Muscle of leg (tissue), 16 donors: ENCODE measurements at places on chromosomes 7 and 10.

DNA sequence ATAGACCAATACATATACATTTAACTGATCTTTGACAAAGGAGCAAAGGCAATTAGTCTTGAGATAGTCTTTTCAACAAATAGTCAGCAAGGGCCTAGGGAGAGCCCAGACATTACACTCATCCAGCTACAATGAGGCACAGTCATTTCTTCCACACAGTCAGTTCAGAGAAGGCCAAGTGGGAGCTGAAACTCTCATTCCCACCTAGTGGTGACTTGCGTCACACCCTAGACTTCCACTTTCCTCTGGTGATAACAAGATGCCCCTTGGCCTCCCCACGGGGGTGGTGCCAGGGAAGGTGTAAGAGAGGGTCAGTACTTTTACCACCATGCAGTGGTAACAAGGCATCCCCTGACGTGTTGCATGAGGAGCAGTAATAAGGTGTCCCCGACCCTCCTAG is 8.0 kb downstream of the FRMPD2 start:
- no peak for DNase-seq
- no peaks in the 10 kb centered on the region for H3K36me3 ChIP-seq
- H3K27me3 ChIP-seq, result no peaks in the 10 kb centered on the region
- no peak overlapping the region for H3K4me3 ChIP-seq

DNA sequence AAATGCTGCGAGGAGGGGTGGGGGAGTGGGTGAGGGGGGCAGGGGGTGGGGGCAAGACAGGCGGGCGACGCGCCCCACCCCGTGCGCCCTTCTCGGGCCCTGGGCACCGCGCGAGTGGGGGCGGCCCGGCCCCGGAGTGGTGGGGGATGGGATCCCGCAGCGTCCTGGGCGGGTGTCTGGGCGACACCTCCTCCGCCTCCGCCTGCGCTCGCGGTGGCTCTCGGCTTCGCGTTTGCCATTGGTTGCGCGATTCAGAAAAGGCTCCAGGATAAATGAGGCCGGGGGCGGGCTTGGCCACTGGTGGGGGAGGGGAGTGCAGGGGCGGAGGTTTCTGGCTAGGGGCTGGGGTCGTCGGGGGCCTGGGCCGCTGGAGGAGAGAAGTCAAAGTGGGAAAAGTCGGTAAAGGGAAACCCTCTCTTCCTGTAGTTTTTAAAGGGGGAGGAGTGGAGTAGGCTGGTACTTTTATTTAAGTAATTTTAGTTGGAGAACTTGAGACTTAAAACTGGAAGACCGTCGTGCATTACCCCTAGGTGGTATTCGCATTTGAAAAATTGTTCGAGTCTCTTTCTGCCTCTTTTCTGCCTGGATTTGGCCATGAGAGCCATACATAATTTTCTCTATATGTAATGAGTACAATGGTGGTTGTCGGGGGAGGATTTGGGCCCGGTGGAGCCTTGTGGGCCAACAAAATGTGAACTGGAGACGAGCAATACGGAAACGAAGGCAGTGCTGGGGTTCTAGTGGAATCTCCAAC is 992 bp upstream of the IGF2BP3 start:
- peak overlapping the region; percentile 98 for H3K27ac ChIP-seq
- H3K4me3 ChIP-seq, result peak overlapping the region; percentile 84
- H3K36me3 ChIP-seq, result no peaks in the 10 kb centered on the region
- H3K27me3 ChIP-seq, result peaks cover 5% of the 10 kb centered on the region

- no peak for DNase-seq
- H3K27ac ChIP-seq, result no peak overlapping the region
- H3K36me3 ChIP-seq, result peaks cover 41% of the 10 kb centered on the region
- H3K4me1 ChIP-seq, result peaks cover 15% of the 10 kb centered on the region
Observed at GRCh38 chr10:75021379-75022249, 89.8 kb upstream of the SAMD8 start.

GRCh38 chr7:157922576-157922975 is 585.8 kb downstream of the DNAJB6 start:
- DNase-seq, result no peak
- no peak overlapping the region for H3K4me3 ChIP-seq
- H3K27ac ChIP-seq, result no peak overlapping the region
- no peaks in the 10 kb centered on the region for H3K4me1 ChIP-seq

- no peak for DNase-seq
- no peaks in the 10 kb centered on the region for H3K4me1 ChIP-seq
- no peaks in the 10 kb centered on the region for H3K36me3 ChIP-seq
- no peak overlapping the region for H3K4me3 ChIP-seq
Observed at GRCh38 chr7:18407385-18407784, 88.2 kb upstream of the HDAC9 start.

- no peak overlapping the region for H3K27ac ChIP-seq
- DNase-seq, result peak; percentile 35
- H3K4me1 ChIP-seq, result peaks cover 5% of the 10 kb centered on the region
- H3K36me3 ChIP-seq, result peaks cover 2% of the 10 kb centered on the region
- no peak overlapping the region for H3K4me3 ChIP-seq
- H3K27me3 ChIP-seq, result no peaks in the 10 kb centered on the region
Observed at GRCh38 chr7:134787064-134787463, 7.6 kb downstream of the CALD1 start.

- H3K4me1 ChIP-seq, result peaks cover 25% of the 10 kb centered on the region
- H3K36me3 ChIP-seq, result peaks cover 45% of the 10 kb centered on the region
- no peaks in the 10 kb centered on the region for H3K27me3 ChIP-seq
- H3K4me3 ChIP-seq, result no peak overlapping the region
Observed at GRCh38 chr7:2597273-2597640, 34.5 kb upstream of the TTYH3 start.

- H3K4me1 ChIP-seq, result no peaks in the 10 kb centered on the region
- peak; percentile 53 for DNase-seq
- H3K27me3 ChIP-seq, result peaks cover 12% of the 10 kb centered on the region
- no peak overlapping the region for H3K4me3 ChIP-seq
- H3K27ac ChIP-seq, result no peak overlapping the region
Observed at GRCh38 chr7:106050746-106051117, 61.4 kb downstream of the SYPL1 start.

DNA sequence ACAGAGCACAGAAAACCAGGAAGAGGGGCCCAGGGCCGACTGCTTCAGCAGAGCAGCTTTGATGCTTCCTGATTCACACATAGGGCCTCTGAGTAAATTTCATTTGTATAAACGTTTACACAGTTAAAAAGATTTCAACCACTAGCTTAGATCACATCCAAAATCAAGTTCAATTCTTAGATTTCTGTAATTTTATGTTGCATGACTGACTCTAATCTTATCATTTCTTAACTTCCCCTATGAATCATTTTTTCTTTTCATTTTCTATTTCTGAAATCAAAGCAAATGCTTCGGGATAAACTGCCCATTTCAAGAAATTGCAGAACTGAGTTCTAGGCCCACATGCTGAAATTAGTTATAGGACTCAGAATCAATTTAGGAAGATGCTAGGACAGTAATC is 224.7 kb downstream of the INHBA start:
- H3K36me3 ChIP-seq, result no peaks in the 10 kb centered on the region
- no peak overlapping the region for H3K4me3 ChIP-seq
- H3K27me3 ChIP-seq, result no peaks in the 10 kb centered on the region
- no peak overlapping the region for H3K27ac ChIP-seq
- DNase-seq, result no peak

GRCh38 chr7:77262316-77262715 is 62.7 kb upstream of the FGL2 start:
- no peaks in the 10 kb centered on the region for H3K4me1 ChIP-seq
- H3K27me3 ChIP-seq, result no peaks in the 10 kb centered on the region
- no peak for DNase-seq
- H3K27ac ChIP-seq, result no peak overlapping the region
- no peak overlapping the region for H3K4me3 ChIP-seq

DNA sequence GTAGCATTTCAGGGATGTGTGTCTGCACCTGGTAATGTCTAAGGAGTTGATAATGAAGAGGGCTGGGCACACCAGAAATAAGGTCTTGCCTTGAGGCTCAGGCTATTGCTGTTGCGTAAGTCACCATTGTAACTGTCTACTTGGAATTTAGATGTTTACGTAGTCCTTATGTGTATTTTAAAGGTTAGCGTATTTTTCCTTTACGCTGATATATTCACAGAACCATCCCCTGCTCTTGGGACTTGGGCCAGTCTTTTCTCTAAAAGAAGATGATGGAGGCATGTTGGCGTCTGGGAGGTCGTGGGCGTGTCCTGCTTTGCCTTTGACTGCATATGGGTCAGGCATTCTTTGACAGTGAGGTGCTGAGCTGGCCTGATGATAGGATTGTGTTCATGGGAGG is 14.7 kb downstream of the WDR37 start:
- no peak overlapping the region for H3K27ac ChIP-seq
- no peak for DNase-seq
- no peaks in the 10 kb centered on the region for H3K27me3 ChIP-seq
- H3K4me1 ChIP-seq, result no peaks in the 10 kb centered on the region
- peaks cover 11% of the 10 kb centered on the region for H3K36me3 ChIP-seq
- no peak overlapping the region for H3K4me3 ChIP-seq

DNA sequence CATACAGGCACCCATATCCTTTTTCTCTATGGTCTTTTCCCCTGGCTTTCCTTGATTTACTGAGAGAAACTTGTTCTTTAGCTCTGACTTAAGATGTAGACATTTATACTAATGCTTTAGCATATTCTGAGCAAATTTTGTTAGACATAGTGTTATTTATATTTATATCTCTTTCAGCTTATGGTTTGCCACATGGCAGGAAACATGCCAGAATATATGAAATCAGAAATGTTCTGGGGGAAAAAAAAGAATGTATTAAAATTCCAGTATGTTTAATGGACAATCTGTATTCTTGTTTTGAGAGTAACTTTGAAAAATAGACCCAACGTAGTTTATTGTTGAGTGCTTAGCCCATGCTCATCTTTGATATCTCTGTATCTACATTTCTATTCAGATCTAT is 10.1 kb upstream of the GGCT start:
- no peaks in the 10 kb centered on the region for H3K36me3 ChIP-seq
- no peak overlapping the region for H3K27ac ChIP-seq
- DNase-seq, result no peak
- no peaks in the 10 kb centered on the region for H3K27me3 ChIP-seq
- no peak overlapping the region for H3K4me3 ChIP-seq

DNA sequence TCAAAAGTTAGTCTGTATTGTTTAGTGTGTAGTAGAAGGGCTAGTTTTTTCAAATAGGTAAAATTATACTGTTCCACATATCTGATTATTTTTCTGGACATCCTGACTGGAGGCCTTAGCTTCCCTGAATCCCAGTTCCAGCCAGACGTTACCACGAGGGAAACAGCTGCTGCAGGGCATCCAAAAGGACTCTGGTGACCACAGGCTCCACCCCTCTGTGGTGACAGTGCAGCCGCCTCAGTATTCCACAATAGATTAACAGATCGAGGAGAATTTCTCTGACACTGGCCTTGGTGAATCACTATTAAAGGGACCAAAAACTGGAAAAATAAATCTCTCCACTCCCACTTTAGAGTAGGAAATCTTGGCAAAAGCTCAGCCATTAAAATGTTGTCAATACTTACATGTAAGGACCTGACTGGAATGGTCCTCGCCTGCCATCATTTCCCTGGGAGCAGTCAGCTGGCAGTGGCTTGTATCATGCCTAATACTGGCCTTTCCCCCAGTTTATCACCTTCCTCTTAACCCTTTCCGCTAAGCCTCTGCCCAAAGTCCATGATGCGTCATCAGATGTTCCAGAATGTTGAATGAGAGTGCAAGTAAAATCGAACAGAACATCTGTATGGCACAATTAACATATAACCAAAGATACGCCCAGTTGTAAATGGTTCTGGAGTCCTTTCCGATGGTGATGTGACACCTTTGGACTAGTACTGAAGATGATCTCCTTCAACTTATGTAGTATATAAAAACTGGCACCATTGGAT is 31.6 kb downstream of the ENO4 start:
- no peak overlapping the region for H3K4me3 ChIP-seq
- no peak overlapping the region for H3K27ac ChIP-seq
- H3K4me1 ChIP-seq, result no peaks in the 10 kb centered on the region
- no peaks in the 10 kb centered on the region for H3K27me3 ChIP-seq

GRCh38 chr10:27134371-27134770 is 19.8 kb downstream of the YME1L1 start:
- no peak overlapping the region for H3K27ac ChIP-seq
- no peak for DNase-seq
- H3K36me3 ChIP-seq, result peaks cover 28% of the 10 kb centered on the region
- H3K27me3 ChIP-seq, result no peaks in the 10 kb centered on the region
- no peaks in the 10 kb centered on the region for H3K4me1 ChIP-seq

- DNase-seq, result peak; percentile 78
- H3K27ac ChIP-seq, result peak overlapping the region; percentile 92
- peaks cover 8% of the 10 kb centered on the region for H3K4me1 ChIP-seq
- no peaks in the 10 kb centered on the region for H3K36me3 ChIP-seq
- no peaks in the 10 kb centered on the region for H3K27me3 ChIP-seq
Observed at GRCh38 chr10:61993711-61994401, 92.4 kb downstream of the ARID5B start.

- no peak overlapping the region for H3K4me3 ChIP-seq
- H3K36me3 ChIP-seq, result no peaks in the 10 kb centered on the region
- DNase-seq, result peak; percentile 63
- peak overlapping the region; percentile 75 for H3K27ac ChIP-seq
Observed at GRCh38 chr10:70500812-70501301, 22.3 kb downstream of the PALD1 start.

DNA sequence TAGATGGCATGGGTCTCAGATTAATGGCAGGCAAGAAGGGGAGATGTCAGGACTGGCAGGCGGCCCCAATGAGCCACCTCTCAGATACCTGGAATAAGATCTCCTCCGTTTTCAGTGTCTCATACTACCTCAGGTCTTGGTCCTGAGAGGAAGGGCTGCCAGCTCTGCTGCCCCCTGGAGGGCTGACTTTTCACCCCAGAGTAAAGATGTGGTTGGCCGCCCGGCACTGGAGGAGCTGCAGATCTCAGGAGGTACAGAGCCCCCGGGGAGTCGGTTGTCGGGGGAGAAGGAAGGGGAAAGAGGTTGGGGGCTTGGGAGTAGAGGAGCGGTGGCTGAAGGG is 642 bp upstream of the COL13A1 start:
- no peak overlapping the region for H3K4me3 ChIP-seq
- H3K4me1 ChIP-seq, result peaks cover 24% of the 10 kb centered on the region

DNA sequence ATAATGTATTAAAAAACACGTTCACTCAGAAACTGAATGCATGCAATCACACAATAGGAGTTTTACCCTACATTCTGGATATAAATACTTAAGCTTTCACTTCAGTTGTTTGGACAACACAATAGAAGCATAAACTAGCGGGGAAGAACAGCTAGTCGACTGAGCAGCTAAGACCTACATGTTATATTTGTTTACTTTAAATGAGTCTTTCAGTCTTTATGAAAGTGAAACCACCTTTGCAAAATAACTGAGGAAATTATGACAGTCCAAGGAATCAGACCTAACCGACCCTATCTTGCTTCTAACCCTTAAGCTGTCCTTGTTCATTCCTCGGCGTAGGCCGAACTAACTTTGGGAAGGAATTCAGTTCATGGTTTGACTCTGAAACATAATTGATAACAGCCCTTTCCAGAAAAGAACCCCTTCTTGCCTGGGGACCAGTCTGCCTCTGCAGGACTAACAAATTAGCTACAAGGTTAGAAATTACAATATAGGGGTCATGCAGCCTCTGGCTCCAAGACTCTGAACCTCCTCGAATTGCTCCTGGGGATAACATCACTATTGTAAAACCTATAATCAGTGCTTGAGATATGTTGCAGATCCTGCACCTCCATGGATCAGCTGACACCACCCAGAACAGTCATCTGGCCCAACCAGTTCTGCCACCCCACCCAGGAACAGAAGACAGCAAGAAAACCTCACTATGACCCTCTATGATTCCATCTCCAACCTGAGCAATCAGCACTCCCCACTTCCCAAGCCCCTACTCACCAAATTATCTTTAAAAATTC is 185.1 kb upstream of the KLF6 start:
- no peaks in the 10 kb centered on the region for H3K36me3 ChIP-seq
- H3K27ac ChIP-seq, result no peak overlapping the region
- DNase-seq, result no peak
- no peaks in the 10 kb centered on the region for H3K27me3 ChIP-seq

- H3K27ac ChIP-seq, result no peak overlapping the region
- DNase-seq, result no peak
- no peaks in the 10 kb centered on the region for H3K4me1 ChIP-seq
Observed at GRCh38 chr7:24017519-24017918, 266.5 kb upstream of the NPY start.
